ENCODE measurements at places on chromosomes 13 and 19.

GRCh38 chr19:18439025-18439909, 1.3 kb upstream of the ISYNA1 start:
- DNase-seq = no peak

- no peak for DNase-seq
Measured at GRCh38 chr13:94020833-94021232, 458.6 kb downstream of the DCT start.

- DNase-seq = no peak
Measured at GRCh38 chr19:55481148-55481793, 3.7 kb upstream of the NAT14 start.

DNA sequence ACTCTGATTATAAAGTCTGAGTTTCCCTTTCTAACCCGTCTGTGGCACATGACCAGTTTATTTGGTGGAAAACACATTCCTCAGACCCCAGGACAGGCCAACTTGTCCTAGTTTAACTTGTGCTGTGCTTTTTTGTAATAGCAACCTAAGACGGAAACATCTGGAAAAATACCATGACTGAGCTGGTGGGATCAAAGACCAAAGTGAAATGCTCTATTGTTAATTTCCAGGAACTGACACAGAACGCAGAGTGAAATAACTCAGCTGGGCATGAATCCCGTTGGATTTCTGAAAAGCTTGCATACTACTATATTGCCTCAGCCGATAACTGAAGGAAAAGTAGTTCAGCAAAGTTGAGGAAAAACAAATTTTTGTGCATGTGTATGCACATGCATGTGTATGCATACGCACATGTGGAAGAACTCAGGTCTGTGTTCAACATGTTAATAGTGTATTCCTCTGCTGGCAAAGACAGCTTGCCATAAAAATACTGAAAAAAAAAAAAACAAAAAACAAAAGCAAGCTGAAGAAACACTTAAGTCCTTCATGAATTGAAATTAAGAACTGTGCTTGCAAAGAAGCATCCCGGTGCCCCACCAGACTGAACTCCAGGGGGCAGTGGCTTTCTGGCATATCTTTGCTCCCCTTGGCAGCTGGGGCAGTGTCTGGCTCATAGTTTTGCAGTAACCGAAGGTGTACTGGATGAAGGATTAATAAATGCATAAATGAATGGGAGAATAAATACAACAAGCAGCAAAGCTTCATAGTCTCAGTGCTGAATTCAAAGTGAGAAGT, 187.8 kb downstream of the LHFPL6 start:
- no peak for DNase-seq

DNA sequence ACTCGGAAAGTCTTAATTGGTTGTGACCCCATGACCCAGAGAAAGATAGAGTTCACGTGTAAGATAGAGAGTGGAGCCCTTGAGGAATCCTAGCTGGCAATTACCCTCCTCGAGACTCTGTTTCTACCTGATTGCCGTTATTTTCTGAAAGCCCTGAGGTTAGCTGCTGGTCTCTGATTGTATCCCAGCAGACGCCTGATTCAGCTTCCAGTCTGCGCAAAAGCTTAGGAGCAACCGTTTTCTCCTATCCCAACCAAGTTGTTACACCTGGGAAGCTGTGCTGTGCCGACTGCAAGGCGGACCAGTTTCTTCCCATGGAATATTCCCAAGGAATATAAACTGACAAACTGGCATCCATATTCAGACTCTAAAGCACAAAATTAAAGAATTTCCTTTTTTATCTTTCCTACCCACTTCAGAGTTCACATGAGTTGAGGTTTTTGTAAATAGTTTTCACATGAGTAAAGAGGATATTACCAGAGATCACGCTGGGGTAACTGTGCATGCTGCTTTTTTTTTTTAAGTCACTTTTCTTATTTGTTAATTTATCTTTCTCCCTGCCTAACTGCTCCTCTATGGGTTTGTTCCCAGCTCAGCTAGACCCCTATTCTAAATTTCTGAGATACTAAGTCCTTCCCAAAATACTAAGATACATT, 1.5 kb upstream of the TRPC4 start:
- DNase-seq = no peak

DNA sequence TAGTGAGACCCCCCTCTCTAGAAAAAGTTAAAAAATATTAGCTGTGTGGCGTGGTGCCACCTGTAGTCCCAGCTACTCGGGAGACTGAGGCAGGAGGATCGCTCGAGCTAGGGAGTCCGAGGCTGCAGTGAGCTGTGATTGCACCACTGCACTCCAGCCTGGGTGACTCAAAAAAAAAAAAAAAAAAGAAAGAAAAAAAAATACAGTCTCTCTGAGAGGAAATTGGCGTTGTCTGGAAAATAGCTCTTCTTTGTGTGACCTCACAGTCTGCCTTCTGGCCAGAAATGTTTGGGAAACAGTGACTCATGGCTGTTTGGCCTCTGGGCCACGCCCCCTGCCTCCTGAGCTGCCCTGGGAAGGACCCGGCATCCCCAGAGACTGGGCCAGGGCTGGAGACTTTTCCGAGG, 10.7 kb downstream of the MARCHF2 start:
- peak; percentile 42 for DNase-seq

DNA sequence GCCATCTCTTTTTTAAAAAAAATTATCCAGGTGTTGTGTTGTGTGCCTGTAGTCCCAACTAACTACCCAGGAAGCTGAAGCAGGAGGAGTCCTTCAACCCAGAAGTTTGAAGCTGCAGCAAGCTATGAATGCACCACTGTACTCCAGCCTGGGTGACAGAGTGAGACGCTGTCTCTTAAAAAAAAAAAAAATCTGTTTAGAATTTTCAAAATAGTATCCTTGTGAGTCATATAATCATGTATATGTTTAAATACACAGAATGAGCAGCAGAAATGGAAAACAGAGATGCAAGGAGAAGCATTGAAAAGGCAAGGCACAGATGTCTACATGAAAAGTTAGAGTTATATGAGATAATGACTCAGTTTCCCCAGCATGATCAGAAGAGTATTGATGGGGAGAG, 31.2 kb downstream of the SYDE1 start:
- no peak for DNase-seq

GRCh38 chr19:7751157-7751783, 3.9 kb upstream of the CD209 start:
- DNase-seq = no peak

GRCh38 chr19:11736696-11737095, 2.0 kb downstream of the ZNF823 start:
- no peak for DNase-seq

DNA sequence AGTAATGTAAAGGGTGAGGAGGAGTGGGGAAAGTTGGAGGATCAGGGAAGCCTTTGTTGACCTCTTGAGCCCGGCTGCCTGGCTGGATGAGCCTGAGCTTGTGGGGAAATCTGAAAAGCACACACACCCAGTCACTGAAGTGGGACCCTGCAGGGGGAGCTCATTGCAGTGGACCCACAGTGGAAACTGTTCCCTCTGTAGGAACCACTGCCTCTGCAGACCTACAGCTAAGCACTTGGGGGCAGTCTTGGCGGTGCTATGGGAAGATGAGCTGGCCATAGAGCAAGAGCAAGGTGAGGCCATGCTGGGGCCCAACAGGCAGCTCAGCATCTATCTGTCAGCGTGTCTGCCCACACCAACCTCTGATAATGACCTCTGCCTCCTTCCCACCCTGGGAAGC, 294.8 kb downstream of the TSHZ3 start:
- DNase-seq = no peak

- no peak for DNase-seq
Measured at GRCh38 chr13:27252467-27252866, 1.1 kb downstream of the RPL21 start.

- DNase-seq = no peak
Measured at GRCh38 chr19:14728595-14728994, 38.7 kb downstream of the ZNF333 start.

DNA sequence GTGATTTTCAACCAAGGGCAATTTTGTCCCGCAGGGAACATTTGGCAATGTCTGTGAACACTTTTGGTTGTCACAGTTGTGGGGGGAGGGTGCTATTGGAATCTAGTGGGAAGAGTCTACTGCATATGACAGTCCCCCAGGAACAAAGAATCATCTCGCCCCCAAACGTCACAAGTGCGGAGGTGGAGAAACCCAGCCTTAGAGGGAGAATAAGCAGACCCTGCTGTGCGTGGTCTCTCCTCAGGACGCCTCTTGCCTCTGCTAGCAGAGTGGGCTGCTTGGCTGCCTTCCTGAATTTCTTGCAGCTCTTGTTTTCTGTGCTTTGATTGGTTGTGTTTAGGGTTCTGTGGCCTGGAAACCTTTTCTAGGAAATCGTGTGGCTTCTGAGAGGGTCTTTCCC, 42.5 kb downstream of the NFIX start:
- DNase-seq = no peak

GRCh38 chr19:14479975-14480699, 5.0 kb upstream of the PTGER1 start:
- DNase-seq = peak; percentile 81

GRCh38 chr19:45499196-45500180, 1.2 kb downstream of the PPM1N start:
- DNase-seq = no peak

DNA sequence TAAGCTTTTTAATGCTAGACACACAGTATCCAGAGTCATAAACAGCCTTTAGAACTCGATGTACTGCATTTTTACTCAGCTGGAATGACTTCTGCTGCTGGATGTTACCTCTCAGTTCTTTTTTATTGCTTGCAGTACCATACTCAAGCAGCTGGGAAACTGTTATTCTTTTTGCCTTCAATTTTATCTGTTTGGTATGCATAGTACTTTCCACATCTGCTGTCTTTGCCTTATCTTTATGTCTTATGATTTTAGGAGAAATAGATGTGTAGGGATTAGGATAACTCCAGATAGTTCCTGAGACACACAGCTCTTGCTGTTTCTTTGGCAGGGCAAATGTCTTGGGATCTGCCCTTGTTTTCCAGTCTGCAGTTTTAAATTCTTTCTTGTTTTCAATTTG, 31.5 kb downstream of the TEX30 start:
- no peak for DNase-seq

GRCh38 chr13:99661791-99662190, 160.5 kb downstream of the TM9SF2 start:
- no peak for DNase-seq

DNA sequence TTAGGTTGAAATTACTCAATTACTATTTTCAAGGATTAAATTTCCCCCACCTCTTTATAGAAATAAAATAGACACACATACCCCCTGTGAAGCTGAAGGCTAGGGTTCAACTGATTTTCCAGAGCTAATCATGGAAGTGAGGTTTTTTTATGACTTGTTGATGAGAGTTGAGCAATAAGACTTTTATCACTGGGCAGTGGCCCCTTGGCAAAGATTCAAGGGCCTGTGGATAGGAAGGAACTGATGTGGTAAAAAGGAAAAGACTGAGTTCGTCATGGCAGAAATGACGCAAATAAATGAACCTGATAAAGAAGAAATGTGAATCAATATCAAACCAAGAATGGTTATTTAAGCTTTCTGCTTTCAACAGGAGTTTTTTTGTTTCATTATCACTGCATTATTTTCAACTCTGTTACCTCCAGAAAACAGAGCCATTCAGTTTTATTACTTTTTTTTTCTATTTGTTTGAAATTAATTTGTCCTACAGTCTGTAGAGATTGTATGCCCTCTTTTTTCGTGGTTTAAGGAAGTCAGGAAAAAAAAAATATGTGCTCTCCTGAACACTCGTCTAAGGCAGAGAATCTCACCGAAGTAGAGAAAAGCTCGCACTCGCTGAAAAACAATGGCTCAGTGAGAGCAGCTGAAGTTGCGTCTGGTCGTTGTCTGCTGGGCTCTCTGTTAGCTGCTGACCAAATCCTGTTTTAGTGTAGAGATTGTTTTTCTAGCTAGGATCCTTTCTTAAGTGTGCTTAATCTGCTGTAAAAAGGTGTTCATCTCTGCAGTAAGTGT, 38.9 kb downstream of the STOML3 start:
- DNase-seq = no peak

DNA sequence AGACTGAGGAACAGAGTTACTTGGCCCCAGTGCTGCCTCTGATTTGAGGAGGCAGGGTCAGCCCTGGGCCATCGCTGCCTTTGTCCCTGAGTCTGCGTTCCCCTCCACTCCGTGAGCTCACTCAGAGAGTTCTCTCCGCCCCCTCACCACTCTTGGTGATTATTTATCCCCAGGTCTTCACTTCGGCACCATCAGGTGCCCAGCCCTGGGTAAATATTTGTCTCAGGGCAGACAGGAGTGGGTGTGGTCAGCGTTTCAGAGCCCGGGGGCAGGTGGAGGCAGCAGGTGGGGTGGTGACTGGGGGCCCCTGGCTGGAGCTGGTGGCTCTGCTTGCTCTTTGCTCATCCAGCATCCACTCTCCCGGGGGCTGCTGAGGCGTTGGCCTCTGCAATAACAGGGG, 20.6 kb downstream of the PPP1R37 start:
- DNase-seq = no peak

GRCh38 chr19:15149737-15150136, 42.5 kb downstream of the SYDE1 start:
- no peak for DNase-seq

- DNase-seq = no peak
Measured at GRCh38 chr13:21579754-21580316, 24.1 kb downstream of the MICU2 start.

DNA sequence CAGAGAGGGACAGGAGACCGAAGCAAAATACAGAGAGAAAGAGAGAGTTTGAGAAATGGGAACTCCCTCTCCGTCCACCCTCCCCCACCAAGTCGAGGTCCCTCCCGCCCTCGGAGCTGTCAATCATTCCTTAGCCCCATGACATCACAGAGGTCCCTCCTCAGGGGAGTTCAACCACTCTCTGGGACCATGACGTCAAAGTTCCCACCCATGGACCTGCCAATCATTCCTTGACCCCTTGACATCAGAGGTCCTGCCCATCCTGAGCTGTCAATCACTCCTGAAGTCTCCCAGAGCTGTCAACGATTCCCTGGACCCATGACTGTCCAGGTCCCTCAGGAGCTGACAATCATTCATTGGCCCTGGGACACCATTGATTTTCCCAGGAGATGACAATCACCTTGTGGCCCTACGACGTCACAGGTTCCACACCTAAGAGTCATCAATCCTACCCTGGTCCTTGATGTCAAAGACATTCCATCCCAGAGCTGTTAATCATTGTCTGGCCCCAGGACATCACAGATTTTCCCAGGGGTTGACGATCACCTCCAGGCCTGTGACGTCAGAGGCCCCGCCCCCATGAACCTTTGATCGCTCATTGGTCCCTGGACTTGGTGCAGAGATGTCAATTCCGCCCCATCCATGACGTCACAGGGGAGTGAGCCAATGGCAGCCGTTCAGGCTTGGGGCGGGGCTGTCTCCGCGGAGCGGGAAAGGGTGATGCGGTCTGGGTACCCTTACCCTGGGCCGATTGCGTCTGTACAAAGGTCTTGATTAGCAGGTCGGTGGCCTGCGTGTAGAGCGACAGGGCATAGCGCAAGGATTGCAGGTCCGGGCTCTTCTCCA, 61.7 kb downstream of the COLGALT1 start:
- DNase-seq = no peak

- no peak for DNase-seq
Measured at GRCh38 chr19:34960103-34960805, 3.8 kb downstream of the ZNF792 start.

DNA sequence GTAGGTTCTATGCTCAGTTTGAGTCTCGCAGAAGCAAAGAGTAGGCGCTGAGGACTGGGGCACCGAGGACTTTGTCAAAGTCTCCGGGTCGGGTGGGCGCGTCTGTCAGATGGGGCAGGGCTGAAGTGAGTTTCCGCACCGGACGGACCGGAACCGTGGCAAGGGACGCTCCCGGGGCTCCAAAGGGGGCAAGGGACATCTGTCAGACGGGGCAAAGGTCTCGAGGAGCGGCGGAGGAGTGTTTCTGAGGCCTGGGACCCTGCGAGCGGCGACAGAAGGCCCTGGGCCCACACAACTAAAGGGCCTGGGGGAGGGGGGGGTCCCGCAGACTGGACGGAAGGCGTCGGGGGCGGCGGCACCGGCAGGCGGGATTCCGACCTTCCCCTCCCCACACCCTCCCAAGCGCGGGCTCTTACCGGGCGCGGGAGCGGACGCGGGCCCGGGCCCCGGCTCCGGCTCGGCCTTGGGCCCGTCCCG, 13.3 kb upstream of the AKAP8L start:
- DNase-seq = no peak
